Vagina (tissue), 2 donors: ENCODE measurements at places on chromosomes 3 and 15.

- no peak for DNase-seq
These were observed 6.1 kb downstream of the GRAMD1C start for GRCh38 chr3:113844622-113845222.

GRCh38 chr15:91974321-91974720 is 120.8 kb downstream of the SLCO3A1 start:
- DNase-seq = no peak

DNA sequence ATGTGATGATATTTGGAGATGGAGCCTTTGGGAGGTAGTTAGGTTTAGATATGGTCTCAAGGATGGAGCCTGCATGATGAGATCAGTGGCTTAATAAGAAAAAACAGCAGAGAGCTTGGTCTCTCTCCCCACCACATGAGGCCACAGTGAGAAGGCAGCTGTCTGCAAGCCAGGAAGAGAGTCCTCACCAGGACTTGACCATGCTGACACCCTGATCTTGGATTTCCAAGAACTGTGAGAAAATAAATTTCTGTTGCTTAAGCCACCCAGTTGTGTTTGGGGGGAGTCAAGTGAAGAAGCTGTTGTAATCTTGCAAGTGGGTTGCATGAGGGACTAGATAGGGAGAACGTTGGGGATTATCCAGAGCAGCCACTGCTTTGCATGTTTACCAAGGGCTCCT is 62.3 kb upstream of the TNFAIP8L3 start:
- no peak for DNase-seq

DNA sequence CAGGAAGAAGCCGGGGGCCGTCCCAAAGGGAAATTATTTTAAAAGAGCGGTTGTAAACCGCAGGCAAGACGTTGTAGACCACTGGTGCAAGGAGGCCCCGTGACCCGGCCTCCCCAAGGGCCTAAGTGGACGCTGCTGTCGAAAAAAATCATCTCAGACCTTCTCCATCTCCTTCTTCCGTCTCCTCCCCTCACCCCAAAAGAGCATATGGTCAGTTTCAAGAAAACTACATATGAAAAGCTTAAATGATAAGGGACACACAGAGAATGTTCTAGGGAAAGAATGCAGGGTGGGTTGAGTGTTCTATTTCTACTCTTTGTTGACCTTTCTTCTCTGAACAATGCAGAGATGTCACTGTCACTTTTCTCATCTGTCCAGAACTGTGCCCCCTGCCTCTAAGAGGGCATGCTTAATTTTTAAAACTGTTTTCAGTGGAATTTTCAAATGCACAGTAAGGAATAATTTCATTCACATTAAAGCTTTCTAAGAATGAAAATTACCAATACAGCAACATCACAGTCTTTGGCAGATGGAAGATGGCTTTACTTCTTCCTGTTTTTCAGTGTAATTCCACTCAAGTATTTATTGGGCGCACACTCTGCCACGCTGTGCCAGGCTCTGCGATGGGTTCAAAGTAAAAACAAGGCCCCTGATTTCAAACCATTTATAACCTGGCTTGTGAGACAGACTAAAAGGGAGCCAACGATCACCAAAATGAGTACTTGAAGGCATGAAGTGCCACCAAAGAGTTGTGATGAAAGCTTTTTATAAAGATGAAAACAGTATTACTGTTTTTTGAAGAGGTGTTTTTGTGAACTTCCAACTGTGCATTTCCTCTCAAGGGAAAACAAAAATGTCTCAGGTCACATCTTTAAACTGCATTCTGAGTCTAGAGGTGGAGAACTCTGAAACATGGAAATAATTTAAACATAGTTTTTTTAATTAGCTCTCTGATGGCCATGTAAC is 891 bp upstream of the TOP2B start:
- DNase-seq = no peak

GRCh38 chr3:98612996-98613517 is 19.6 kb upstream of the CPOX start:
- no peak for DNase-seq

DNA sequence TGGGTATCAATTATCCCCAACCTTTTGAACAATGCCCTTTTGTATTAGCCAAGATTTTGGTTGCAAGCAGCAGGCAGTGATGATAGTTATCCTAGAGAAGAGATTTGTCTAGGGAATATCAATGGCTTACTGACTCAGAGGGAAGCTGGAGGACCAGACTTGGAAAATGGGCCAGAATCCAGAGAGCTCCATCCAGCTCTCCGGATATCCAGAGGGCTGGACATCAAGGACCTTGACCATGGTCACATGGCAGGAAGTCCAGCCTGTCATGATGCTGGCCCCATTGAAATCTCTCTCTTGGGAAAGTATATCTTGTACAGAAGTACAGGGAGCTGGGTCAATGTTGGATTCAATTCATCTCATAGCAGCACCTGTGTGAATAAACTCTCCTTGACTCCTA is 148.5 kb upstream of the PDZRN3 start:
- DNase-seq = no peak

GRCh38 chr15:49460411-49460941 is 37.4 kb downstream of the FGF7 start:
- DNase-seq = no peak

- DNase-seq = no peak
These were observed 524 bp downstream of the IGF1R start for GRCh38 chr15:98648654-98649471.

GRCh38 chr15:54029081-54029480 is 50.8 kb downstream of the UNC13C start:
- no peak for DNase-seq

- DNase-seq = no peak
These were observed 294.4 kb downstream of the KBTBD8 start for GRCh38 chr3:67292356-67293121.

GRCh38 chr3:133152056-133152455 is 113.9 kb downstream of the TMEM108 start:
- DNase-seq = no peak

DNA sequence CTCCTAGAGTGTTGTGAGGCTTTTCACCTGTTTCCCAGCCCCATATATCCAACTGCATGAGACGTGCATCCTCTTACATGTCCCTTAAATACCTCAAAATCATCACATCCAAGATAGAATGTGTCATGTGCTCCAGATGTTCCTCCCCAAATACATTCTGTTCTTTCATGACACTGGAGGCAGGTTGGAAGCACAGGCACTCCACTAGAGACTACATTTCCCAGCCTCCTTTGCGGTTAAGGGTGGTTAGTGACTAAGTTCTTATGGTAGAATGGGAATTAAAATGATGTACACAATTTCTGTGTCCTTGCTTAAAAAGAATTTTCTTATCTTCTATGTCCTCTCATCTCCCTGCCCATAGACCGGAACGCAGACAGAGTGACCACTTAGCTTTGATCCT is 34.3 kb downstream of the TMEM40 start:
- DNase-seq = no peak

- DNase-seq = no peak
These were observed 64.8 kb downstream of the TRIM71 start for GRCh38 chr3:32882603-32883025.

DNA sequence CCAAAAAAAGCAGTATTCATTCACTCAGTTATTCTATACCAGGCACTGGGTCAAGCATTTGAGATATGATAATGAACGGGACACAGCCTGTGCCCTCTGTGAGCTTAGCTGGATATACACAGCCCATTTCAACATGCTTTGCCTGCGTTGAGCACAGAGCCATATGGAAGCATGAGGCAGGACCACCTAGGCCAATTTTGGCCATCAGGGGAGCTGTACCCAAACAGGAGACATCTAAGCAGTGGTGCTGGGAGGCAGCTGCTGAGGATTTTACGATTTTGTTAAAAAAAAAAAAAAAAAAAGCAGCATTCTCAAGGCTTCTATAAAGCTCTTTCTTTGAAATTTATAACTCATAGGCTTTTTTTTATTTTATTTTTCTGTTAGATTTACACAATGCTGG is 87.2 kb upstream of the SLC2A2 start:
- DNase-seq = no peak

DNA sequence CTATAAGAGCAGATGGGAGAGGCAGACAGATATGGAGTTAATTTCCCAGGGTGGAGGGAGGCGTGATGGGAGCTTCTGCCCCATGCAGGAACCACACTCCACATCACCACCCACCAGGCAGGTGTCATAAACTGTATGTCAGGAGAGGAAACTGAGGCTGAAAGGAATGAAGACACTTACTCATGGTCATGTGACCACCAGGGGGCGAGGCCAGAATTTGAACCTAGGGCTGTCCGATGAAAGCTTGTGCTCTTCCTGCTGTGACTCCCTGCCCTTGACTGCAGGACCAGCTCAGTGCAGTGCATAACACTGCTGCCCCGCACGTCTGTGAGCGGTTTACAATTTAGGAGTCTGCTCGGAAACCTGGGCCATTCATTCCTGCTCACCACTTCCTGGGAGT is 28.8 kb downstream of the NUP210 start:
- no peak for DNase-seq

DNA sequence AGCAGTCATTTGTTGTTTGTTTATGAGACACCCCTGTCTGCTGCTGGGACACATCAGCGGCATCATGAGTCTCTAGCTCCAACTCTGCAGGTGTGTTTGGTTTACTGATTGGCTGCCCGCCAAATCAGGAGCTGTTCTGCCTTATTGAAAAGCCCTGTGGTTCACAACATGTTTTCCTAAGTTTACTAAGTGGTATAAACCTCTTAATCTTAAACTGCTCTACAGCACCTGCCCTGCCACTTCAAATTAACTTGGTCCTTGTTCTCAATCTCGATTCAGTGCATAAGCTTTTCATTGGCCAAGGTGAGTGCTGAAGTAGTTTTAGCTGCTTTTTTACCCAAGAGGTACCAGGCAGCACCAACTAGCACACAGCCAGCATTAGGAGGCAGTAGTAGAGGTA is 77.8 kb upstream of the WDR72 start:
- no peak for DNase-seq

DNA sequence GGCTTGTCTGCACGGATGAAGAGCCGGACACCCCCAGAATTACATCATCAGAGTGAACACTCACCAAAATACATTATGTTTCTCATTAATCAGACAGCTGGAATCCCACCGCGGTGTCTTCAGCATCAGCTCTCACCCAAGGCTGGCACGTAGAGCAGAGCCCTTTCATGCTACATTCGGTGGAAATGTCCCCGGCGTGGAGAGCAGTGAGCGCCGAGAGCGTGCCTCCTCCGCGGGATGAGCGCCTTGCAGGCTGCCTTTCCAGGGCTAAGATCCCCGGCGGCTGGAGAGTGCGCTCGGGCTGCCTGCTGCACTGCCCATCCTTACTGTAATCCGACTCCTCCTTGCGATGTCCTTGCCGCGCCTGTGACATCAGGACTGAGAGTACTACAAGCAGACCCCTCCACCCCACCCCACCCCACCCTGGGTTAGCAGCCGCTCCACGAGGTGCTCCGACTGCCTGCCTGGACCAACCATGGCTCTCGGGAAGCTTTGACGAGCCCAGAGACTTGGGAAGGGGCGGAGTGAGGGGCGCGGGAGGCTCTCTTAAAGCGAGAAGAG is at the start of gene ZNF385D:
ZNF385D (minus strand) TSS at position 380 of the 561 bp plus-strand sequence; CDS start at position 86, 294 bp downstream.
- DNase-seq = no peak

DNA sequence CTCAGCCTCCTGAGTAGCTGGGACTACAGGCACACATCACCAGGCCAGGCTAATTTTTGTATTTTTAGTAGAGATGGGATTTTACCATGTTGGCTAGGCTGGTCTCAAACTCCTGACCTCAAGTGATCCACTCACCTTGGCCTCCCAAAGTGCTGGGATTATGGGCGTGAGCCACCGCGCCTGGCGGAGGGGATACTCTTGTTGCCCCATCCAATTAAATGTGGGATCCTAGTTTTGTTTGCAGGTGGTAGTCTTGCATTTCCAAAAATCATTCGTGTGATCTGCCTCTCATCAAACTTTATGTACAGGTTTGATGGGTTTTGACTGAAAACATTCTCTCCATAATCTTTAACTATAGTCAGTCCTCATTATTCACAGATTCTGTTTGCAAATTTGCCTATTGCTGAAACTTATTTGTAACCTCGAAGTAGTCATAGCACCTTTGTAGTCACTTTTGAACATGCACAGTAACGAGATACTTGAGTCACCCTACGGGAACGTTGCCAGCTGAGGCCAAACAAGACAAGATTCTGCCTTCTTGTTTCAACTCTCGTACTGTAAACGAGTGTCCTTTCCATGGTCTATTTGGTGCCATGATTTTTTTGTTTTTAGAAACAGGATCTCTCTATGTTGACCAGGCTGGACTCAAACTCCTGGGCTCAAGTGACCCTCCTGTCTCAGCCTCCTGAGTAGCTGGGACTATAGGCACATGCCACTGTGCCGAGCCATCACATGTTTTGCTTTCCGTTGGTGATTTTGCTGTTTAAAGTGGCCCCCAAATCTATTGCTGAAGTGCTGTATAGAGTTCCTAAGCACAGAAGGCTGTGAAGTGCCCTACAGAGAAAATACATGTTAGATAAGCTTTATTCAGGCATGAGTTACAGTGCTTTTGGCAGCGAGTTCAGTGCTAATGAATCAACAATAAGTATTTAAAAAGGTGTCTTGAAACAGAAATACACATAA is 8.1 kb upstream of the MAPK6 start:
- no peak for DNase-seq

DNA sequence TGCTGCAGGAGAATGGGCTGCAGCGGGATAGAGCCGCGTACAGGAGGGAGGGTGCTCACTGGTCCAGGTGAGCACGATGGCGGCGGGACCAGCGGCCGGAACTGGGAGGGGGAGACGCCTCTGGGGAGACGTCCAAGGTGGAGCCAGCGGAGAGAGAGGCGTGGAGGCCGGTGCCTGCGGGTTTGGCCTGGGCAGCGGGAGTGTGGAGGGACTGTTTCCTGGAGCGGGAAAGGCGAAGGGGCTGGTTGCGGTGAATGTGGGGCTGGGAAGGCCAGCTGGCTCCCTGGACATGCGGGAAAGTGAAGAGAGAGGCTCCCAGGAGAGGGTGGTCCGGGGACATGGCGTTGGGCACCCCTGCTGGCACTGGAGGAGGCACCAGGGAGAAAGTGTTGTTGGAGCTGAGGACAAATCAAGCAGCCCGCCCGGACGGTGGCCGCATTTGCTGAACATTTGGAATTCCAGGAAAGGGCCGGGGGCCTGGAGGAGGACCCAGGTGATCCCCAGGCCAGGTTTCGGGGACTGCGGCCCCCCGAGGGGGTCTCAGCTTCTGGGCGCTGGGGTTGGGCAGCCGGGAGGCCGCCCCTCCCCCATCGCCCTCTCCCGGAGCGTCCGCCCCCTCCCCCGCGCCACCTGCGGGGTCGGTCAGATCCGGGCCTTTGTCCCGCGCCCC is 34.3 kb downstream of the DNAJB8 start:
- no peak for DNase-seq

GRCh38 chr15:28897861-28898585 is 12.2 kb downstream of the APBA2 start:
- no peak for DNase-seq
